ENCODE measurements at places on chromosomes 4 and X. TPM values are rescaled to one million over a fixed set of nuclear protein-coding genes. Genes with fewer than 3 reads are reported as not detected.

- DNase-seq = no peak
- H3K27ac ChIP-seq = no peak overlapping the region
- H3K36me3 ChIP-seq = no peaks in the 10 kb centered on the region
- H3K4me3 ChIP-seq = no peak overlapping the region
These were observed 547.5 kb downstream of the TRAM1L1 start for GRCh38 chr4:116537828-116538227.

- H3K4me1 ChIP-seq = peaks cover 3% of the 10 kb centered on the region
- H3K36me3 ChIP-seq = no peaks in the 10 kb centered on the region
- no peak overlapping the region for H3K27ac ChIP-seq
These were observed 2.0 kb downstream of the TMSB15A start for GRCh38 chrX:102514536-102514935.

- no peak overlapping the region for H3K4me3 ChIP-seq
- peaks cover 23% of the 10 kb centered on the region for H3K4me1 ChIP-seq
- peak overlapping the region; percentile 69 for H3K27ac ChIP-seq
- peaks cover 8% of the 10 kb centered on the region for H3K36me3 ChIP-seq
- H3K27me3 ChIP-seq = no peaks in the 10 kb centered on the region
These were observed 146.2 kb upstream of the SH3RF1 start for GRCh38 chr4:169416997-169417396.

DNA sequence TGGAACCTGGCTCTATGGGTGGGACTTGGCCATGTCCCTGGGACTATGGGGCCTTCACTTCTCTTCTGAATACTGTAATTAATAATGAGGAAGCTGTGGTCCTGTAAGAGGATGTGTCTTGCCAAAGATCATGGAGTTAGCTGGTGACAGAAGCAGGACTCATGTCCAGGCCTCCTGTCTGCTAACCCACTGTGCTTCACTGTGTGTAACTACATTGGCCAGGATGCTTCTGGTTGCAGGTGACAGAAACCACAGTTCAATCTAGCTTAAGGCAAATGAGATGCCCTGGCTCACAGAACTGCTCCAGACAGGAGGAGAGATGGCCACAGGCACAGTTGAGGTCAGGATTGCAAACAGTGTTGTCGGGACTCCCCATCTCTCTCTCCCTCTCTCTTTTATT, 3.1 kb downstream of the MTMR1 start:
- H3K4me1 ChIP-seq = peaks cover 48% of the 10 kb centered on the region
- peak overlapping the region; percentile 87 for H3K4me3 ChIP-seq
- H3K27me3 ChIP-seq = no peaks in the 10 kb centered on the region

- no peaks in the 10 kb centered on the region for H3K27me3 ChIP-seq
- H3K4me1 ChIP-seq = peaks cover 19% of the 10 kb centered on the region
- no peak overlapping the region for H3K27ac ChIP-seq
- no peak overlapping the region for H3K4me3 ChIP-seq
- H3K36me3 ChIP-seq = peaks cover 7% of the 10 kb centered on the region
These were observed 31.3 kb downstream of the CD38 start for GRCh38 chr4:15809466-15809865.

DNA sequence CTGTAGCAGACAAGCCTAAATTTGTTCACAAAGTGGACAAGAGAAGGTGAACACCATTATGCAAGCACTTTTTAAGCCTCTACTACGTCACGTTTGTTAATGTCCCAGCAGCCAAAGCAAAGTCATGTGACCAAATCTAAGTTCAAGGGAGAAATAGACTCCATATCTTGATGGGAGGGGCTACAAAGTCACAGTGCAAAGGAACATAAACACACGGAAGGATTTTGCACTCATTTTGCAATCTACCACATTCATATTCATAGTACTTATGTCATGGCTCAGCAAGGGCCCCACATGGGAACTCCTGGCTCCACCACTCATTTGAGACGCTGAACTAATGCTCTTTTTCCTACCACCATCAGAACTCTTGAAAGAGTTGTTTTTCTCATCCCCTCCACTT, 139.0 kb upstream of the JADE1 start:
- H3K27me3 ChIP-seq = no peaks in the 10 kb centered on the region
- H3K4me3 ChIP-seq = no peak overlapping the region

- no peaks in the 10 kb centered on the region for H3K4me1 ChIP-seq
- no peaks in the 10 kb centered on the region for H3K36me3 ChIP-seq
- H3K27me3 ChIP-seq = no peaks in the 10 kb centered on the region
- no peak overlapping the region for H3K27ac ChIP-seq
These were observed 26.0 kb downstream of the FAM53A start for GRCh38 chr4:1658146-1658545.

- no peaks in the 10 kb centered on the region for H3K36me3 ChIP-seq
- peak overlapping the region; percentile 6 for H3K4me3 ChIP-seq
- H3K27me3 ChIP-seq = no peaks in the 10 kb centered on the region
- DNase-seq = peak; percentile 55
- peak overlapping the region; percentile 84 for H3K27ac ChIP-seq
These were observed 318.9 kb upstream of the GATB start for GRCh38 chr4:152079543-152080293.

- H3K27ac ChIP-seq = no peak overlapping the region
- no peaks in the 10 kb centered on the region for H3K27me3 ChIP-seq
- no peak overlapping the region for H3K4me3 ChIP-seq
- H3K36me3 ChIP-seq = peaks cover 6% of the 10 kb centered on the region
- peaks cover 50% of the 10 kb centered on the region for H3K4me1 ChIP-seq
- DNase-seq = no peak
These were observed 16.8 kb downstream of the RBPJ start for GRCh38 chr4:26337612-26338011.

DNA sequence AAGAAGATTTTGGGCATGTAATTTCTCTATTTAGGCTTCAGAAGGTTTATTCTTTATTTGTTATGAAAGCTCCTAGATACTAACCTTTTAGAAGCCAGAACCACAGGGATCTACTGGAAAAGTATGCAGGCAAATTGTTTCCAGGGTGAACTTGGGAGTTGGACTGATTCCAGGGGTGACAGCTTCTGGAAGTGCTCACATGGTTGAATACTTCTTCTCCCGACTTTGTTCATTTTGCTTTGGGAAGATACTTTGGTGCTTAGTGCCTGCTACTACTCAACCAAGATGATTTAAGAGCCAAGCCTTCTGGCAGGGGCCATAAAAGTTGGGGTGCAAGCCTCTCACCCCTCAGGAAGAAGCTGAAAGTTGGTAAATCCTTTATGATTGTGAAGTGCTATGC, 445.6 kb downstream of the ACTRT1 start:
- no peak overlapping the region for H3K4me3 ChIP-seq
- H3K4me1 ChIP-seq = no peaks in the 10 kb centered on the region
- DNase-seq = no peak
- H3K27me3 ChIP-seq = no peaks in the 10 kb centered on the region
- H3K27ac ChIP-seq = no peak overlapping the region
- H3K36me3 ChIP-seq = no peaks in the 10 kb centered on the region

- DNase-seq = no peak
- no peaks in the 10 kb centered on the region for H3K4me1 ChIP-seq
- H3K27ac ChIP-seq = no peak overlapping the region
- H3K27me3 ChIP-seq = peaks cover 21% of the 10 kb centered on the region
These were observed 61.5 kb upstream of the LSM6 start for GRCh38 chr4:146114066-146114465.

DNA sequence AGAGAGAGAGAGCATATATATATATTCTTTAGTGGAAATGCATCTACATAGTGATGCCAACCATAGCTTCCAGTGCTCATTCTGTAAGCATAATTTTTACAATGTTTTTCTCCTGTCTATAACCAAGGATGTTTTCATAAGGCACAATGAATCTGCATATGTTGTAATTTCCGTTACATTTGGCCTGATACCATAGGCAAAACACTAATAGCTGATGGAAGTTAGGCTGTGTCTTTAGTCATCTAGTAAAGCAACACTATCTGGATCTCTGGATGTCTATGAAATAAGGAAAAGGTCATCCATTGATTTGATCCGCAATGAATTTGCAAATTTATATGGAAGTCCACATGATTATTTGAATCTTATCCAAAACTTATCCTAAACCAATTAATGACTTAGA, 8.1 kb downstream of the PCDH7 start:
- no peak overlapping the region for H3K27ac ChIP-seq
- no peaks in the 10 kb centered on the region for H3K4me1 ChIP-seq
- no peak for DNase-seq
- H3K27me3 ChIP-seq = peaks cover 11% of the 10 kb centered on the region
- H3K4me3 ChIP-seq = no peak overlapping the region

- DNase-seq = no peak
- no peaks in the 10 kb centered on the region for H3K4me1 ChIP-seq
- no peak overlapping the region for H3K4me3 ChIP-seq
- no peaks in the 10 kb centered on the region for H3K36me3 ChIP-seq
- no peak overlapping the region for H3K27ac ChIP-seq
These were observed 150.9 kb downstream of the SHOX start for GRCh38 chrX:781224-782204.

DNA sequence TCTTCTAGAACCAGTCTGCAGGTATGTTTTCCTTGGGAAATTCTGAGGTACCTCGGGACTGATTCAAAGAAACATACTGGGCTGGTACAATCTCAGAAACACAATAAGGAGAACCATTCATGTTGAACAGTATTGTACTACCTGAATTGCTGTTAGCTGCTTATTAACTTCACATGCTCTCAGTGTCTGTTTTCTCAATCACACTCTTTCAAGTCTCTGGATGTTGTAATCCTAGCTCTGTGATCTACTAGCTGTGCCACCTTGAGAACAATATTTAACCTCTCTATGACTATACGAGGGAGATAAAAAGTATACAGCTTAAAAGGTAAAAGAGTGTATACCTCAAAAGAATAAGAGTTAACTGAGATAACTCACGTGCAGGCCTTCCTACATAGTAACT, 10.3 kb downstream of the CCDC158 start:
- peaks cover 5% of the 10 kb centered on the region for H3K4me1 ChIP-seq
- no peaks in the 10 kb centered on the region for H3K36me3 ChIP-seq
- peaks cover 9% of the 10 kb centered on the region for H3K27me3 ChIP-seq
- DNase-seq = no peak

- no peaks in the 10 kb centered on the region for H3K27me3 ChIP-seq
- peaks cover 53% of the 10 kb centered on the region for H3K36me3 ChIP-seq
- H3K4me3 ChIP-seq = peak within 1 kb of the TSS; percentile 91
- peaks cover 15% of the 10 kb centered on the region for H3K4me1 ChIP-seq
These were observed at the start of gene TMSB4X for GRCh38 chrX:12974796-12975669. Gene TMSB4X, plus strand, starts transcription at chrX:12975110.

GRCh38 chr4:123234955-123235354, 161.6 kb upstream of the SPRY1 start:
- no peak overlapping the region for H3K4me3 ChIP-seq
- peaks cover 7% of the 10 kb centered on the region for H3K36me3 ChIP-seq
- no peak overlapping the region for H3K27ac ChIP-seq
- H3K4me1 ChIP-seq = no peaks in the 10 kb centered on the region

The CTAG2 gene
- total RNA-seq = not detected

The H2BW2 gene
- not detected for total RNA-seq

The RASSF6 gene
- not detected for total RNA-seq

The CT45A3 gene
- not detected for total RNA-seq

The SSX2B gene
- not detected for total RNA-seq

The MAP9 gene
- 8.4 TPM for total RNA-seq

The FAM114A1 gene
- total RNA-seq = 0.16 TPM

The CT45A10 gene
- total RNA-seq = not detected

Measured in activated CD8-positive, alpha-beta T cell treated with anti-CD3 and anti-CD28 coated beads for 36 hours (primary cell).